ENCODE measurements at places on chromosomes 7 and 10. TPM values are rescaled to one million over a fixed set of nuclear protein-coding genes. Genes with fewer than 3 reads are reported as not detected.
A peak's percentile ranks its signal among the peaks of the same experiment; 100 is the strongest.

GRCh38 chr10:62052276-62052675 is 150.8 kb downstream of the ARID5B start:
- peak overlapping the region; percentile 28 for H3K27ac ChIP-seq
- H3K4me1 ChIP-seq = peaks cover 75% of the 10 kb centered on the region
- no peak for DNase-seq
- peak overlapping the region; percentile 83 for H3K4me3 ChIP-seq
- no peaks in the 10 kb centered on the region for H3K27me3 ChIP-seq

- no peaks in the 10 kb centered on the region for H3K27me3 ChIP-seq
- H3K36me3 ChIP-seq = no peaks in the 10 kb centered on the region
- no peak overlapping the region for H3K27ac ChIP-seq
- H3K4me3 ChIP-seq = no peak overlapping the region
- no peak for DNase-seq
These were observed 121.5 kb downstream of the ITIH5 start for GRCh38 chr10:7545261-7545660.

GRCh38 chr7:6437251-6437650 is 10.5 kb downstream of the DAGLB start:
- no peak for DNase-seq
- H3K27me3 ChIP-seq = no peaks in the 10 kb centered on the region
- H3K27ac ChIP-seq = no peak overlapping the region
- no peaks in the 10 kb centered on the region for H3K4me1 ChIP-seq
- H3K36me3 ChIP-seq = no peaks in the 10 kb centered on the region

Gene TMEM196
- not detected for total RNA-seq

Gene SLC26A5
- not detected for total RNA-seq

DNA sequence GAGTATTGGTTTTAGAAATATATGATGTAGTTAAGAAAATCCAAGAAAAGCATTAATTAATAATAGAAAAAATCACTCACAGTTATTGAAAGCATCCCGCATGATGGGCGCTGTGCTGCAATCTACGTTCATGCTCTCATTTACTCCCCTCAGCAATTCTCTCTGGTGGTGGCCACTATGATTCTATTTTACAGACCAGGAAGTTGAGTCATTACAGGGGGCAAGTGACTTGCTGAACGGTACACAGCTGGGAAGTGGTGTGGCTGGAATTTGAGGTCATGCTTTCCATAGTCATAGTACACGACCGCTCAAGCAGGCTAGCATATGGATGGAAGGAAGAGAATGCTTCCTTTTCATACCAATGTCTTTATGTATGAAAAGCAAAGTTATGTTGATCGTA is 117.4 kb downstream of the TES start:
- H3K4me3 ChIP-seq = no peak overlapping the region
- H3K27ac ChIP-seq = peak overlapping the region; percentile 51
- H3K4me1 ChIP-seq = peaks cover 6% of the 10 kb centered on the region
- no peak for DNase-seq
- no peaks in the 10 kb centered on the region for H3K27me3 ChIP-seq

- H3K27me3 ChIP-seq = peaks cover 54% of the 10 kb centered on the region
- peak overlapping the region; percentile 51 for H3K4me3 ChIP-seq
- peaks cover 54% of the 10 kb centered on the region for H3K4me1 ChIP-seq
- no peak overlapping the region for H3K27ac ChIP-seq
These were observed 3.3 kb downstream of the LBX1 start for GRCh38 chr10:101225846-101226421.

DNA sequence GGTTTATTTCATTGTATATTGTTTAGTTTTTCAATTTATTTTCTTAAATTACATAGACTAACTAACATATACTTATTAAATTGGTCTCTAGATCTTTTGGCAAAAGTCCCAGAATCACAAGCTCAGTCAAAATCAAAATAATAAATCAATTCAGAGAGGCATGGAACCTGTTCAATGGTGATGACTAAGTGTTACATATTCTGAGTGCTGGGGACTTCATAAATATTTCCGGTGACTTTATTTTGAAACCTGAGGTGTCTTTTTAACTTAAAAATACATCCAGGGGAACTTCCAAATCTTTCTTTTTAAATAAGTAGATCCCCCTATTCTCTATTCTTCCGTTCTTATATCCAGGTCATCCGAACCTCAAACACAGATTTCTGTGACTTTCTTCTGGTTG is 89.6 kb upstream of the ZNF804B start:
- DNase-seq = no peak
- H3K27ac ChIP-seq = no peak overlapping the region
- H3K4me3 ChIP-seq = no peak overlapping the region
- no peaks in the 10 kb centered on the region for H3K36me3 ChIP-seq

DNA sequence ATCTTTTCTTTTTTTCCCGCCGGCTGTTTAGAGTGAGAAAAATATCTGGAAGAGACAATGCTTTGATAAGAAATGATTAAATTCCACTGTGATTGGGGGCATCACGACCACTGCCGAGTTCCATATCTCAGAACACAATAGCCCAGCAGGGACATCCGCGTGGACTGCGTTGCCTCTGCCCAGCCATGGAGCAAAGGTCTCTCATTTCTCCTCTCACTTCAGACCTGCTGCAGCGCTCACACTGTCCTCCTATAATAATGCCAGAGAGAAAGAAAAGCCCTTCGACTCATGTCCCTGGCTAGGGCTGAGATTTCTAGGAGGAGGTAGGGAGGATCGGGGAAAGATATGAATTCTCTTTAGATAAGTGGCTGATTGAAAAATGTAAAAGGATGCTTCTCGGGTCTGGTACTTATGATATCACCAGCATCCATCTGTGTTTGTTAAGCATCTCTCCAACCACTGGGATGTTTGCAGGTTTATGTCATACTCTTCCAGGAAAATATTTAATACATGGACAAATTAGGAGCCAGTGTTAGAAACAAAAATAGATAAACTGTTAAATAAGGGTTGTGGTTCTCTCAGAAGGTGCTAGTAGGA is 472.9 kb upstream of the AKR1E2 start:
- no peak for DNase-seq
- no peaks in the 10 kb centered on the region for H3K27me3 ChIP-seq
- no peaks in the 10 kb centered on the region for H3K36me3 ChIP-seq
- peaks cover 55% of the 10 kb centered on the region for H3K4me1 ChIP-seq
- H3K4me3 ChIP-seq = no peak overlapping the region

GRCh38 chr7:134690016-134690415 is 43.4 kb downstream of the BPGM start:
- DNase-seq = no peak
- no peaks in the 10 kb centered on the region for H3K36me3 ChIP-seq
- H3K4me1 ChIP-seq = peaks cover 32% of the 10 kb centered on the region
- H3K27me3 ChIP-seq = no peaks in the 10 kb centered on the region
- peak overlapping the region; percentile 66 for H3K4me3 ChIP-seq
- H3K27ac ChIP-seq = peak overlapping the region; percentile 84

GRCh38 chr10:93856349-93857145 is 37.2 kb upstream of the SLC35G1 start:
- no peak overlapping the region for H3K27ac ChIP-seq
- DNase-seq = no peak
- H3K4me1 ChIP-seq = no peaks in the 10 kb centered on the region
- no peaks in the 10 kb centered on the region for H3K27me3 ChIP-seq
- H3K36me3 ChIP-seq = no peaks in the 10 kb centered on the region

- no peaks in the 10 kb centered on the region for H3K4me1 ChIP-seq
- no peaks in the 10 kb centered on the region for H3K36me3 ChIP-seq
- no peak overlapping the region for H3K27ac ChIP-seq
- H3K27me3 ChIP-seq = no peaks in the 10 kb centered on the region
- no peak overlapping the region for H3K4me3 ChIP-seq
These were observed 54.0 kb upstream of the HECW1 start for GRCh38 chr7:43058271-43059066.

Gene LARP4B
- total RNA-seq = 70.6 TPM

Gene MYH16
- total RNA-seq = not detected

DNA sequence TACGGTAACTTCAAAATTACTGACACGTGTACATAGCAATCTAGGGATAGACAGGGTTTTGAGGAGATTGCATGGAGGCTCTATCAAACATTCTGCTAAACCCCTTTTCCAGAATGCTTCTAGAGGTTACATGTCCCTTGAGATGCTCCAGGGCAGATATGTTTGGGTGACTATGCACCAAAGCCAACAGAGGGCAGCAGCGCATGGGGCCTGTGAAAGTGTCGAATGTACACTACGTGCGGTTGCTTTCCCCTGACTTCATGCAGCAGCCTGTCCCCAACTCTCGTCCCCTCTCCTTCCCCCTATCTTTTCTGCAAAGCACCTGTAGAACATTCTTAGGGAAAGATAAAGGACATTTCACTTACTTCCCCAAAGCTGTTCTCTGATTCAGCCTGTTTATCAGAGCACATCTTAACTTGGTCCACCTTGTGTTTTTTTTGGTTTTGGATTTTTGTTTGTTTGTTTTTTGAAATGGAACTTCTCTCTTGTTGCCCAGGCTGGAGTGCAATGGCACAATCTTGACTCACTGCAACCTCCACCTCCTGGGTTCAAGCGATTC is 90.2 kb downstream of the UBE3C start:
- no peaks in the 10 kb centered on the region for H3K27me3 ChIP-seq
- no peak overlapping the region for H3K27ac ChIP-seq
- peaks cover 12% of the 10 kb centered on the region for H3K36me3 ChIP-seq
- DNase-seq = no peak

Gene WIPF3
- total RNA-seq = 3.7 TPM

- no peak overlapping the region for H3K27ac ChIP-seq
- no peak for DNase-seq
- H3K4me3 ChIP-seq = no peak overlapping the region
- no peaks in the 10 kb centered on the region for H3K36me3 ChIP-seq
- H3K27me3 ChIP-seq = no peaks in the 10 kb centered on the region
- H3K4me1 ChIP-seq = no peaks in the 10 kb centered on the region
These were observed 212.5 kb downstream of the SORCS1 start for GRCh38 chr10:106952033-106952432.

Data from thoracic aorta (tissue), 2 donors.